Brain (organoid and tissue), 16 donors: ENCODE measurements at places on chromosomes 5 and 9. TPM values are rescaled to one million over a fixed set of nuclear protein-coding genes. Genes with fewer than 3 reads are reported as not detected.

The IGFBPL1 gene
- 218 TPM for polyA plus RNA-seq

The TMEM171 gene
- 2.1 TPM for polyA plus RNA-seq

The GMCL2 gene
- not detected for polyA plus RNA-seq

The GRXCR2 gene
- not detected for polyA plus RNA-seq

The ZFYVE16 gene
- 2.6 TPM for polyA plus RNA-seq

The WWC1 gene
- polyA plus RNA-seq, result 29.0 TPM

The TMC1 gene
- polyA plus RNA-seq, result 0.29 TPM

The TLX3 gene
- 11.1 TPM for polyA plus RNA-seq

The DTWD2 gene
- 1.8 TPM for polyA plus RNA-seq

The AFF4 gene
- polyA plus RNA-seq, result 20.4 TPM

The CCDC69 gene
- polyA plus RNA-seq, result 3.6 TPM

The MYO10 gene
- polyA plus RNA-seq, result 39.3 TPM

The ANKRD18B gene
- polyA plus RNA-seq, result 0.53 TPM

The REEP2 gene
- polyA plus RNA-seq, result 111 TPM

The SLCO6A1 gene
- polyA plus RNA-seq, result not detected

The SLC1A1 gene
- 4.6 TPM for polyA plus RNA-seq

The CD180 gene
- polyA plus RNA-seq, result 0.19 TPM

The VAV2 gene
- polyA plus RNA-seq, result 80.6 TPM

The C1QTNF3 gene
- 2.4 TPM for polyA plus RNA-seq

The CNTRL gene
- 2.1 TPM for polyA plus RNA-seq

The CCDC152 gene
- polyA plus RNA-seq, result 0.25 TPM

The LMX1B gene
- not detected for polyA plus RNA-seq

The GFPT2 gene
- polyA plus RNA-seq, result 3.2 TPM

The SAXO1 gene
- not detected for polyA plus RNA-seq

The FREM1 gene
- polyA plus RNA-seq, result 0.61 TPM

The DNAH5 gene
- polyA plus RNA-seq, result 0.41 TPM

The HMMR gene
- 7.5 TPM for polyA plus RNA-seq

The NIPAL4 gene
- 4.3 TPM for polyA plus RNA-seq

The PCDHGA8 gene
- 0.12 TPM for polyA plus RNA-seq

The MCTP1 gene
- polyA plus RNA-seq, result 1.6 TPM

The ARHGEF37 gene
- polyA plus RNA-seq, result 12.7 TPM

The ANXA2R gene
- 10.2 TPM for polyA plus RNA-seq

The PTCH1 gene
- 13.5 TPM for polyA plus RNA-seq

The FRRS1L gene
- polyA plus RNA-seq, result 7.0 TPM

The SEC61B gene
- polyA plus RNA-seq, result 249 TPM
